Heart right ventricle (tissue), 16 donors: ENCODE measurements at places on chromosomes 3 and 15. TPM values are rescaled to one million over a fixed set of nuclear protein-coding genes. Genes with fewer than 3 reads are reported as not detected.

Gene SCAANT1
- total RNA-seq: not detected

Gene CPEB1
- total RNA-seq: 1.5 TPM

Gene LRTM1
- not detected for total RNA-seq

Gene IQCH
- 1.1 TPM for total RNA-seq

Gene CPNE4
- 116 TPM for total RNA-seq

Gene CYP11A1
- total RNA-seq: 2.8 TPM

Gene KIF23
- 0.59 TPM for total RNA-seq

Gene ABHD2
- 120 TPM for total RNA-seq

Gene GP5
- total RNA-seq: 0.16 TPM

Gene TICRR
- total RNA-seq: not detected

Gene CADPS
- 10.7 TPM for total RNA-seq

Gene MUC20
- total RNA-seq: 2.3 TPM

Gene AHSG
- total RNA-seq: not detected

Gene SEMA5B
- 6.9 TPM for total RNA-seq

Gene RPLP1
- 1,068 TPM for total RNA-seq

Gene PDIA5
- total RNA-seq: 6.1 TPM

Gene PDIA3
- 154 TPM for total RNA-seq

Gene SPRED1
- 7.6 TPM for total RNA-seq

Gene TLR9
- total RNA-seq: 0.26 TPM

Gene MCF2L2
- 0.86 TPM for total RNA-seq

Gene CPN2
- total RNA-seq: 1.7 TPM

Gene CHRNA7
- 0.92 TPM for total RNA-seq

Gene A4GNT
- not detected for total RNA-seq

Gene CTXN2
- total RNA-seq: not detected

Gene ZIC4
- total RNA-seq: not detected

Gene C3orf62
- 2.5 TPM for total RNA-seq
